ENCODE measurements at places on chromosomes 3 and 15.

- no peak for DNase-seq
These were observed 308.3 kb downstream of the LRTM1 start for GRCh38 chr3:54619531-54619930.

GRCh38 chr3:117750674-117751269, 1041.2 kb downstream of the TUSC7 start:
- DNase-seq: no peak

- no peak for DNase-seq
These were observed 68.3 kb upstream of the SLC12A8 start for GRCh38 chr3:125280668-125281361.

GRCh38 chr15:83955806-83956265, 279.7 kb upstream of the GOLGA6L4 start:
- DNase-seq: no peak

GRCh38 chr3:71064956-71065763, 518.4 kb downstream of the FOXP1 start:
- peak; percentile 51 for DNase-seq
